Endothelial cell of umbilical vein (primary cell): ENCODE measurements at places on chromosomes 6 and 20. TPM values are rescaled to one million over a fixed set of nuclear protein-coding genes. Genes with fewer than 3 reads are reported as not detected.

The FAM83D gene
- 35.5 and 46.0 TPM in 2 replicates for total RNA-seq

The C20orf96 gene
- total RNA-seq = 17.0 and 20.0 TPM in 2 replicates

The PTCRA gene
- not detected in 2 replicates for total RNA-seq

The IL17F gene
- not detected in 2 replicates for total RNA-seq

The TOX2 gene
- 18.6 and 25.7 TPM in 2 replicates for total RNA-seq

The RUNX2 gene
- total RNA-seq = 0.28 TPM in 1 of 2 replicates, not detected in the other

The HFE gene
- total RNA-seq = 5.6 and 6.3 TPM in 2 replicates

The SLC2A10 gene
- 11.1 and 11.2 TPM in 2 replicates for total RNA-seq

The ENTPD6 gene
- 51.2 and 52.2 TPM in 2 replicates for total RNA-seq

The IMPG1 gene
- not detected in 2 replicates for total RNA-seq

The UNC93A gene
- not detected in 2 replicates for total RNA-seq
